Muscle of arm (tissue), 14 donors: ENCODE measurements at places on chromosomes 13 and 19.

DNA sequence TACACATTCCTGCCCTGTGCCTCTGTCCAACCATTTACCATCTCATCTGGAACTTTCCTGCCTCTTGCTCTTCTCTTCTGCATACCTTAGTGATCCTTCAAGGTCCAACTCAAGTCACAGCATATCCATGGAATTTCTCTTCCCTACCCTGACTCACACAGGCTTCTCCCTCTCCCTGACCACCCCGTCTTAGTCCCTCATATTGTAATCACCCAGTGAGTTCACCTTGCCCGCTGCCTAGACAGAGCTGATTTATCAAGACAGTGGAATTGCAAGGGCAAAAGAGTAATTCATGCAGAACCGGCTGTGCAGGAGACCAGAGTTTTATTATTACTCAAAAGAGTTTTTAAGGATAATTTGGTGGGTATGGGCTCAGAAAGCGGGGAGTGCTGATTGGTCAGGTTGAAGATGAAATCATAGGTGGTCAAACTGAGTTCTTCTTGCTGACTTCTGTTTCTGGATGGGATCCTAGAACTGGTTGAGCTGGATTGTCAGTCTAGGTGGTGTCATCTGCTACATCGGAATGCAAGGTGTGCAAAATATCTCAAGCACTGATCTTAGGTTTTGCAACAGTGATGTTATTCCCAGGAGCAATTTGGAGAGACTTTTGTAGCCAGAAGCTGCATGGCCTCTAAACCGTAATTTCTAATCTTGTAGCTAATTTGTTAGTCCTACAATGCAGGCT lies 67.2 kb downstream of the HSPH1 start:
- no peak for DNase-seq

- no peak for DNase-seq
Observed at GRCh38 chr13:111202156-111202621, 87.1 kb downstream of the ARHGEF7 start.

- DNase-seq = no peak
Observed at GRCh38 chr13:106183410-106184065, 351.9 kb downstream of the EFNB2 start.

GRCh38 chr13:38462605-38463004 lies 113.0 kb downstream of the UFM1 start:
- DNase-seq = no peak

DNA sequence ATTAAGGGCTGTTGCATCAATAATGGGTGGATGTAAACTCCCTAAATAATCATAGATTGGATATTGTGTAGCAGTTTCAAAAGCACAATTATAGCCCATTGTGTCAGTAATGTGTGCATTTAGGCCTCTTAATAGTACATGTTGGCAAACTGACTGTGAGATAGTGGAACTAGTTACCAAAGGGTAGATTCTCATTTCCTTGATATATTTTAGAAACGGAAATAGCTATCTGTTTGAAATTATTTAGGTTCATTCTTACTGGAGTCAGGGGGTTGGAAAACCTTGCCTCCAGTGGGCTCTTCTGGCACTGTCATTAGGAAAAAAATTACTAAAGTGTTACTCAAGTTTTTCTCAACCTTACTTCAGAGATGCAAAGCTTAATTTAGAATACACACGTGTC lies 1074.9 kb downstream of the PCDH17 start:
- DNase-seq = no peak

GRCh38 chr19:48064509-48064908 lies 20.6 kb upstream of the CABP5 start:
- no peak for DNase-seq

DNA sequence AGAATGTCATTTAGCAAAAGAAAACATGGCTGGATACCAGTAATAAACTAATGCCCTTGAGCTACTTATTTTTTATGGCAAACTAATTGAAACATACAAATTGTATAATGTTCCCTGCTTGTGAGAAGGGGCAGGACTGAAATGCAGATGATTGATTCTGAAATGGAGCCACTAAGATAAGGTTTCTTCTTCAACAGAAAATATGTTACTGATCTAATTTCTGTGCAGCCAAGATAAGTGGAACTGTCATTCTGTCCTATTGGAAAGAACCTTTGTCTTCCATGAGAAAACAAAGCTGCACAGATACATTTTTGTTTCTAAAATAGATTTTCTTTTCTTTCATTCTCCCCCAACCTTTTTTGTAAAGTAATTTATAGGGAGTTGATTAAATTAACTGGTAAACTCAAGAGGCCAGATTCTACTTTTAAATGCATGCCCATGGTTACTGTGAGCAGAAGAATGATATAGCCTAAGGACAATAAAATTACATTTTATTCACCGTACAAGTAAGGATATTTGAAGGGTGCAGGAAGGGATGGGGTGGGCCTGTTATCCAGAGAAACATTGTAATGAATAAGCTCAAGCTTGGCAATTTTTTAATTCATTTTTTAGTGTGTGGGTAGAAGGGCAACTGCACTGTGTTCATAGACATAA lies 39.9 kb downstream of the STARD13 start:
- DNase-seq = no peak
